ENCODE measurements at places on chromosomes 12 and 14.

DNA sequence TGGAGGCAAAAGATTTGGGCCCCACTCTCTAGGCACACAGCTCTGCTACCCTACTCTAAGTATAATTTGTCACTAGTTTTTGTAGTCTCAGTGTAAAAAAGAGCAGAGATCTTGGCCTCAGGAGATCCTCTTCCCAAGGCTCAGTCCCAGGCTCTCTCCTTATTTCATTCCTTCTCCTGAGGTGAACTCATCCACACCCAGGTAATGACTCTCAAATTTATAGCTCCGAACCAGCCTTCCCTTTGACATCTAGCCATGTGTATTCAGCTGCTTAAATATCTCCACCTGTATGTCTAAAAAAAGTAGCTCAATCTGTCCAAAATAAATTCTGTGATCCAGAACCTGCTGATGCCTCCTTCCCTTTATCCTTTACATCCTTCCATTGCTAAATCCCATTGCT, 173.5 kb upstream of the HIF1A start:
- DNase-seq = no peak

GRCh38 chr12:49359671-49360070, 7.6 kb upstream of the SPATS2 start:
- no peak for DNase-seq

GRCh38 chr12:9349888-9350885, 142.0 kb upstream of the PZP start:
- DNase-seq = no peak

- DNase-seq = no peak
These were observed 56.7 kb downstream of the ADIPOR2 start for GRCh38 chr12:1747609-1748008.

DNA sequence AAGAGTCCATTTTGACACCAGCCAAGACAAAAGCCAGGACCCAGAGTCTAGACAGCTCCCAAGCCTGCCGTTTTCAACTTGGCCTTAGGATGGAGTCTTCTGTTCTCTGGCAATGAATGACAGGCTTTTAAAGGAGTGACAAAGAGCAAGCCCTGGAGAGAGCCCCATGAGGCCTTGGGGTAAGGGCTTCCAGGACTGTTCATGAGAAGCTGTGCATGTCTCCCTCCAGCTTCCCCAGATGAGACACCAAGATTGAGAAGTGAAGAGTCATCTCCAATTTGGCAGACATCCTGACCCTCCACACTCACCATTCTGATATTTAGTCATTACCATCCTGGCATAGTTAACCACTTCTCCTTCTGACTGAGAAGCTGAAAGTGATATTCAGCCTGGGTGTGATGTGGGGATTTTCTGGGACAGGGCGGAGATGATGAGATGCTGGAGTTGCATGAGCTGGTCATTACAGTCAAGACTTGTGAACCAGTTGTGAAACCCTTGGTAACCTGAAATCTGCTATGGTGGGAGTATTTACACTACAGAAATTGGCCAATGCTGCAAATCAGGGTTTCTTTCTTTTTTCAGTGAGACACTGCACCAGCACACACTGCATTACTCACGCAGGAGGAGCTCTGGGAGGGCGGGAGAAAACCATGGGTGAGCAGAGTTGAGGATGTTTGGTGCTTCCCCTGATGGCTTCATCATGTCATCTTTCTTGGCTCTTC, 77.8 kb downstream of the VCPKMT start:
- DNase-seq = peak; percentile 42

DNA sequence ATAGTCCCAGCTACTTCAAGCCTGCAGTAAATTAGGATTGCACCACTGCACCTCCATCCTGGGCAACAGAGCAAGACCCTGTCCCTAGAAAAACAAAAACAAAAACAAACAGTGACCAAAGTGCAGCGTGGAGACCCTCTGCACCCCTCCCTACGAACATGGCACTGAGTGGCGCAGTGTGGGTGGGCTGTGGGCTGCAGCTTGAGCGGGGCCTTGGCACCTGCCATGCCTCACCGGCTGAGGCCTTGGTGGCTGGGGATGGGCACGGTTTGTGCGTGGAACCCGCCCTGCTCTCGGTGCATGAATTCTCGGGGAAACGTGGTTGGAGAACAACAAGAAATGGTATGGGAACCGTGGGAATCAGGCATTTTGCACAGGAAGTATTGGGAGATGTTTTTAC, 60.8 kb downstream of the TNFAIP2 start:
- DNase-seq = no peak

DNA sequence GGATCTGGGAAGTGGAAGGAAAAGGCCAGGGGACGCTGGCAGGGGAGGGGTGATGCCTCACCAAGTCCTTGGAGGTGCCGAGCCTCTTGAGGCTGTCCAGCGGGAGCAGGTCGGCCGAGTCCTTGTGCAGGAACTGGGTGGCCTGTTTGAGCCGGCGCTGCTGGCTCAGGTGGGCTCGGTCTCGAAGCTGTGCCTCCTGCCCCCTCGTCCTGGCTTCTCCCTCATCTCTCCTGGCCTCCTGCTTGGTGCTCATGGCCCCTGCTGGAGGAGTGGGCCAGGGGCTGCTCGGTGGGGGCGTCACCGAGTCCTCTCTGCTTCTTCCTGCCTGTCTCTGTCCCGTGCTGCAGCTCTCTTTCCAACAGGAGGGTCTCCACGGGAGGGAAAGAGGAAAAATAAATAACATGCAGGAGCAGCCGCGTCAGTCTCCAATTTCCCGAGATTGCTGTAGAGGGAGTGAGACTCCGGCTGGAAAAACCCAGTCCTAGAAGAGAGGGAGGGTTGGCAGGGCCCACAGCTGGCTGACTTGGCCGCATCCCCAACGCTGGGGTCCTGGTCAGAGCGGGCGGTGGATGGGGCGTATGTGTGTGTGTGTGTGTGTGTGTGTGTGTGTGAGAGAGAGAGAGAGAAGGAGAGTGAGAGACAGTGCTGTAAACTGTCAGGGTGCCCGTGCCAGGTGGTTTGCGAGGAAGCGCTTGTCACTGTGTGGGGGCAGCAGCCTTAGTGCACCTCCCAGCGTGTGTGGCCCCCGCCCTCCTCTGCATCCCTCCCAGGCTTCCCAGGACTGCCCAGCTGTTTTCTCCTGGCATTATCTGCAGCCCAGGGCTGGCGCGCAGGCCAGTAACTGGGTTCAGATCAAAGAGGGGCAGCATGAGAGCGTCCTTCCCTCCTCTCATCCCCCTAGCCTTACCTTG, at the start of gene NRIP2:
TSS of gene NRIP2 (minus strand) at position 455 of the 911 bp plus-strand sequence. CDS start at position 403, 52 bp downstream.
- DNase-seq = no peak

- DNase-seq = no peak
These were observed 12.3 kb upstream of the DYNLL1 start for GRCh38 chr12:120483621-120484020.

DNA sequence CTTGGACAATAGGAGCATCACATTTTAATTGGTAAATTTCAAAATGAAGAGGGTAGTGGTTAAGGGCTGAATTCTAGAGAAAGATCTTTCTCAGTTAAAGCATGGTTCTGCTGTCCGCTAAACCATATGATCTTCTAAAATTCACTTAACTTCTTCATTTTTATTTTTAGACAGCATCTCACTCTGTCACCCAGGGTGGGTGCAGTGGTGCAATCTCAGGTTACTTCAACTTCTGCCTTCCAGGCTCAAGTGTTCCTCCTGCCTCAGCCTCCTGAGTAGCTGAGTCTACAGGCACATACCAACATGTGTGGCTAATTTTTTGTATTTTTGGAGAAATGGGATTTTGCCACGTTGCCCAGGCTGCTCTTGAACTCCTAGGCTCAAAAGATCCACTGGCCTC, 226.7 kb upstream of the ABCD2 start:
- DNase-seq = no peak

DNA sequence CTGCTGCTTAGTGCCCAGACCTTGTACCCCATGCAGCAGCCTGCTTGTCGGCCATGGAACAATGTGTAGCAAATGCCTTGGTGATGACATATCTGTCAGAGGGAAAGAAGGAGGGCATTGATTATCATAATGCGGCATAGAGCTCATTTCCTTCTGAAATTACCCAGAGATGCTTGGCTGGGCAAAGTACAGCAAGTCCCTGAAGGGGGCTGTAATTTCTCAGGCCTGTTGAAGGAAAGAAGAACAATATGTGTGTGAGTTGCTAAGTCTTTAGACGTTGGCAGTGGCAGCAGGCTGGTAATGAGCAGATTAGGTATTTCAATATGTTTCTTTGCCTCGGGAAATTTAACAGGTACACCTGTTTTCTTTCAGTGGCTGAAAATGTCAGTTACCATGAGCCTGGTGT, 128.6 kb downstream of the CRADD start:
- no peak for DNase-seq

GRCh38 chr14:65604936-65605335, 192.4 kb downstream of the FUT8 start:
- no peak for DNase-seq

DNA sequence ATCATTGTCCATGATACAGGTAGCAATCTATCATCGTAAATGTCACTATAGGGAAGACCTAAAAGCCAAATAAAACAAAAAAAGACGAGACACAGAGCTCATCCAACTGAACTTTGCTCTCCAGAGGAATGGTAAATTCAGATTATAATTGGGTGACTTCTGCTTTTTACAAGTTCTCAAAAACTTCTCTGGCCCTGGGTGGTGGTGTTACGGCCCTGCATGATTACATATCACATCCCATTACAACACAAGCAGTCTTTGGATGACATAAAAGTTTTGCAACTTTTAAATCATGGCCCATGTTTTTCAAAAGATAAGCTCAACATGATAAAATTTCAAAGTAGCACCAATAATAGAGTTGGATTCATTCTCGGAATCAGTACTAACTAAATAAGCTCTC, 299.6 kb downstream of the DIO2 start:
- DNase-seq = no peak

- DNase-seq = no peak
These were observed 65.8 kb downstream of the C14orf39 start for GRCh38 chr14:60420050-60420449.

DNA sequence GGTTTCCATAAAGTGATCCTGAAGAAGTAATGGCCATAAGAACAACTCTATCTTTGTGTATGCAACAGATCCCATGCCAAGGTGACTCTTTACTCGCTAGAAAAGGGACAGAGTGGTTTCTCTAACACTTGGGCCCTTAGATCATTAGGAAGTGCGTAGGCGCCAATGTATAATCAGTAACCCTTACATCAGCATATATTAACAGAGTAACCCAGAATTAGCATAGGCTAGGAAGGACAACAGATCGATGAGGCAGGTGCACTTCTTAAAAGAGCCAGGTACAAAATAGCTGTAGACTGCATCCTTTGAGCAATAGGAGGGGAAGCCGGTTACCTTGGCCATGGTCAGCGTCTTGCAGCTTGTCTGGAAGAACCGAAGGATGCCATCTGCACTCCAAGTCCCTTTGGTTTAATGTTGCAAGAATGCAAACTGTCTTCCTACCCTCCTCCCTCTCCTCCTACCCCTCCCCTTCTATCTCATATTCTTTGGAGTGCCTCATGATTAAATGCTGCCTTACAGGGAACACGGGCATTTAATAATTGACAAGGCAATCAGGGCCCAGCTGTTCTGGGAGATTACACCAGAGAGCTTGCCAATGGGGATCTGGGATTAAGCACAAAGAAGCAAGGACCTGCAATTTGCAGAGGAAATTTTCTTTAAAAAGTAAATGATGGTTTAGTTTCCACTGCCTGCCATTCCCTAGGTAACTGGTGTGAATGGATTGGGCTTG, 8.0 kb downstream of the GSG1 start:
- no peak for DNase-seq

All from CD4-positive, alpha-beta T cell treated with Interleukin-6 at 100 ng/mL for 8 hours (primary cell).